ENCODE measurements at places on chromosomes 12 and 14.

DNA sequence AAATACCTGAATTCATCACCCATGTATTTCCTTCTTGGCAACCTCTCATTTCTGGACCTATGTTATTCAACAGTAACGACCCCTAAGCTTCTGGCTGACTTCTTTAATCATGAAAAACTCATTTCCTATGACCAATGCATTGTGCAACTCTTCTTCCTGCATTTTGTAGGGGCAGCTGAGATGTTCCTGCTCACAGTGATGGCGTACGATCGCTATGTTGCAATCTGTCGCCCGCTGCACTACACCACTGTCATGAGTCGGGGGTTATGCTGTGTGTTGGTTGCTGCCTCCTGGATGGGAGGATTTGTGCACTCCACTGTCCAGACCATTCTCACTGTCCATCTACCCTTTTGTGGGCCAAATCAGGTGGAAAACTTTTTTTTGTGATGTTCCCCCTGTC is 356 bp downstream of the OR4Q2 start:
- DNase-seq, result no peak

- DNase-seq, result no peak
Measured at GRCh38 chr12:18799561-18799960, 61.6 kb downstream of the CAPZA3 start.

- DNase-seq, result no peak
Measured at GRCh38 chr12:72241552-72241951, 30.6 kb upstream of the TRHDE start.

DNA sequence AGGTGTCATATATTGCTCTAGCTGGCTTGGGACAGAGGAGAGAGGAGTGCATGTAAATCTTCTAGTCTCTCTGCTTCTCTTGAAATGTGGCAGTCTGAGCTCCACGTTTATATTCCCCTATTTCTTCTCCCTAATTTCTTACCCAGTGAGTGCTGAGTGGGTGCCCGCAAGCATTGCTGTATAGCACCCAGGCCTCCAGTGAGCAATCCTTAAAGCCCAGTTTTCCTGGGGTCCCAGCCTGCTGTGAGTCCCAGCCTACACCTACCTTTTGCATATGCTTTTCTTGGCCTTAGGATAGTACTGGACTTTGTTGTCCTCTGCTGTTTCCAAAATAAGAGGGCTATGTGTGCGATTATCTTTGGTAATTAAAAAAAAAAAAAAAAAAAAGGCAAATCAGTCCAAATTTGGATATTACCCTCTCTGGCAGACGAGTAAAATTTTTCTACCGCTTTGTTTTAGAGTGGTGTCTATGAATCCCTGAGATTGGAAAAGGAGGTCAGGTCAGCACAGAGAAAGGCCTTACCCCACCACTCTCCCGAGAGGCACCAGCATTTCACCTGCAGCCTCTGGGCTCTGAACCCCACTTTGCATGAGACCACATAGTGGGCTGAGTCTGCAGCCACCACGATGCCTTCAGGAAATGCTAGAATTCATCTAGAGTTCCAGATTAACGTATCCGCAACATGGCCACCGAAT is 1.1 kb downstream of the MGST1 start:
- no peak for DNase-seq

DNA sequence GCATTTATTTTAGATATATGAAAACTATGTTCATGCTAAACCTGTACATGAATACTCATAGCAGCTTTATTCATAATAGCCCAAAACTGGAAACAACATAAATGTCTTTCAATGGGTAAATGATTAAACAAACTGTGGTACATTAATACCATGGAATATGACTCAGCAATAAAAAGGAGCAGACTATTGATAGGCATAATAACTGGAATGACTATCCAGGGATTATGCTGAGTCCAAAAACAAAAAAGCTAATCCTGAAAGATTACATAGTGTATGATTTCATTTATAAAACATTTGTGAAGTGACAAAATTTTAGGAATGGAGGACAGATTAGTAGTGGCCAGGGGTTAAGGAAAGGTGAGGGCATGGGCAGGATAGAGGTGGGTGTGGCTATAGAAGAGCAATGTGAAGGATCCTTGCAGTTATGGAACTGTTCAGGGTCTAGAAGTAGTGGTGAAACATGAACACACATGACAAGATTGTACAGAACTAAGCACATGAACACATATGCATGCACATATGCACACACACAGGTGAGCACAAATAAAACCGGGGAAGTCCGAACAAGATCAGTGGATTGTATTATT is 61.1 kb upstream of the CDKN3 start:
- no peak for DNase-seq

DNA sequence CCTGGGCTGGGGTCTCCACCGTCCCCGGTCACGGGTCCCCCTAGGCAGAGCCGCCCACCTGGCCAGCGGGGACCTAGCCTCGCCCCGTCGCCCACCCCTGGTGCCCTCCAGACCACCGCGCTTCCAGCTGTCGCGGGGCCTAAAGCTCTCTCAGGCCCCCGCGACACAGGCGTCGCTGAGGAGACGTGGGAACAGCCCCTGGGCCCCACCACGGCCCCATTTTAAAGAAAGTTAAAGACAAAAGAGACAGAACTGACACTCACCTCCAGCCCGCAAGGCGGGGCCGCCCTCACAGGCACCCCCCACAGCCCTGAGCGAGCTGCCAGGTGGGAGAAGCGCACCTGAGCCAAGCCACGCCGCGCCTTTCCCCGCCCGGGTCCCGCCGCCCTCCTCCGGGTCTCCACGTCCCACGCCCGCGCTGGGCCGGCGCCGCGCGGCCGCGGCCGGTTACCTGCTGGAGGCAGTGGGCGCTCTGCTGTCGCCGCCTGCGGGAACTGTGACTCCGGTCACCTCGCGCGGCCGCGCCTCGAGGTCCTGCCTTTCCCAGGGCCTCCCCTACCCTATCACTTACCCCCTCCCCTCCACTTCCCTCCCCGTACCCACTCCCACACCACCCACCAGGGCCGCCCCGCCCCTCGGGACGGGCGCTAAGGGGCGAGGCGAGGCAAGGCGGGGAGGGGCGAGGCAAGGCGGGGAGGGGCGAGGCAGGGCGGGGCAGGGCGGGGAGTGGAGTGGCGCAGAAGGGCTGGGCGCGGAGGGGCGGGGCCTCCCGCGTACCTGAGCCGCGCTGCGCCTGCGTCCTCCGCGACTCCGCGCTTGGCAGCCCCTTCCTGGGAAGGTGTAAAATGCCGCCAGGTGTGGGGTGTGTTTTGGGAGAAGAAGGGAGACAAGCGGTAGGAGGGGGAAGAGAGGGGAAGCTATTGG is 31.2 kb downstream of the TC2N start:
- DNase-seq, result peak; percentile 2

GRCh38 chr14:40386433-40386832 is 954.2 kb upstream of the FBXO33 start:
- DNase-seq, result no peak

DNA sequence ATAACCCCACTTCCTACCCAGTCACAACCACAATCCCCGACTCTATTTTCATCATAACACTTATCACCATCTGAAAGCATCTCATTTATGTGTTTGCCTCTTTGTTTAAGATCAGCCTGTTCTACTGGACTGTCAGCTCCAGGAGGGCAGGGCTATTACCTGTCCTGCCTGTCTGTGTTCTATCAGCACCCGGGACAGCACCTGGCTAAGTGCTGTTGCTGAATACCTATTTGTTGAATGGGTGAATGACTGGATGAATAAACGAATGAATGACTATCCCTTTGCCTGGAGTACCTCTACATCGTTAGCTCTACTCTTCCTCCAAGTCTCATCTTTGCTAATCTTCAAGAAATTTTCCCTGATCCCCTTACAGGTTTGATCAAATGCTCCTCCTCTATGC is 69.0 kb downstream of the WSCD2 start:
- DNase-seq, result no peak

DNA sequence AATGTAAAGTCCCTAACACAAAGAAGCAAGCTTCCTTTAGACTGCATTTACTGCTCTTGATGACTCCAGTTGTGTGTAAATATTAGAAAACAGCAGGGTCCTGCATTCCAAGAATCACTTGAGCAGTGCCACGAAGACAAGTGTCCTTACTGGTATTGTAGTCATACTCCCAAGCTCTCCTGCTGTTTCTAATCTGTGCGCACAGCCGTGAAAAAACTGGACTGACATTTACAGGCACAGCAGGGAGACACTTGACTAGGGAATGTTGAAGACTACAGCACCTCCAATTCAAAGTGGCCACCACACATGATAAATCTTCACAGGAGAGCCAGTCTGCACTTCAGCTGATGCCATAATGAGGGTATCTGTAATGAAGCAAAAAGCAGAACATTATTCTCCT is 91.4 kb downstream of the VRK1 start:
- no peak for DNase-seq

DNA sequence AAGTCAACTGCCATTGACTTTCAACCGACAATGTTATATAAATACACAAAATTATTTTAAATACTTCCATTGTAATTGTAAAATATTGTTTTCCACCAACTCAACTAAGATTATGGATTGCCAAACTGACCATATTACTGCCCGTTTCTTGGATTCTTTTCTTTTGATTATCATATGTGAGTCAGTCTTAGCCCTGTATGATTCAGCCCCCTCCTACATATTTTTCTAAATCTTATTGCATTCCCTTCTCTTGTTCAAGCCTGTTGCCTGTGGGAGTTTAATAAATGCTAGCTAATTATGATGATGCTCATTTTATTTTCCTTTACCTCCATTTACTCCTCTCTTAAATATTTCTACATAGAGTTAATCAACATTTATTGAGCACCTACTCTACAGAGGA is 6.8 kb downstream of the RASSF9 start:
- DNase-seq, result no peak

DNA sequence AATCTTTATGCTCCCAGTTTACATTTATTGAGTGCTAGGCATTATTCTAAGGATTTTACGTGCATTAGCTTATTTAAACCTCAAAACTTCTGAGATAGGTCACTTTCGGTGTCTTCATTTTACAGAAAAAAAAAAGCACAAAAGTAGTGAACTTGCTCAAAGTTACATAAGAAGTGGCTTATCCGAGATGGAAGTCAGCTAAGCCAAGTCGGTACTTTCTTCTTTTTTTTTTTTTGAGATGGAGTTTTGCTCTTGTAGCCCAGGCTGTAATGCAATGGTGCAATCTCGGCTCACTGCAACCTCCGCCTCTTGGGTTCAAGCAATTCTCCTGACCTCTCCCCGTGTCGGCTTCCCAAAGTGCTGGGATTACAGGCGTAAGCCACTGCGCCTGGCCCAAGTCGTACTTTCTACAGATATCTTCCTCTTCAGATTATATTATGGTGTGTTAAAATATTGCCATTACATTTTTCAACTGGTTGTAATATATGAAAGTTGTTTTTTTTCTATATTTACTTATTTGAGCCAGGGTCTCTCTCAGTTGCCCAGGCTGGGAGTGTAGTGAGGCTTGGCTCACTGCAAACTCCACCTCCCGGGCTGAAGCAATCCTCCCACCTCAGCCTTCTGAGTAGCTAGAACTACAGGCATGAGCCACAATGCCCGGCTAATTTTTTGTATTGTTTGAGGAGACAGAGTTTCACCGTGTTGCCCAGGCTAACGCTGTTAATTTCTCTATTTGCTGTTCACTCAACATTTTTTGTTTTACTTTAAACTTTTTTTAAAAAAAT is 8.9 kb downstream of the DPPA3 start:
- no peak for DNase-seq

DNA sequence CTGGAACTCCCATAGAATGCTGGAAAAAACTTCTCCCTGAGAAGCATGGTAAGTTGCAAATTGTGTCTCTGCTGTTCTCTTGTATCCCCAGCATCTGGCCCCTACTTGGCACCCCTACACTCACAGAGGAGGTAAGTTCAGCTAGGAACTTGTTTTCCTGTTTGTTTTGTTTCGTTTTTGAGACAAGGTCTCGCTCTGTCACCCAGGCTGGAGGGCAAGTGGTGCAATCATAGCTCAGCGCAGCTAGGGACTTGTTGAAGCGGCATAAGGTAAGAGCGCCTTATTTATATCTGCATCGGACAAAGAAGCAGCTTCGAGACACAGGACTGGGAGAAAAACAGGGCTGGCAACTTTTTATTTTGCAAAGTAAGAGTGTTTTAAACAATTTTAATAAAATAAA is 18.5 kb upstream of the ANO2 start:
- no peak for DNase-seq

DNA sequence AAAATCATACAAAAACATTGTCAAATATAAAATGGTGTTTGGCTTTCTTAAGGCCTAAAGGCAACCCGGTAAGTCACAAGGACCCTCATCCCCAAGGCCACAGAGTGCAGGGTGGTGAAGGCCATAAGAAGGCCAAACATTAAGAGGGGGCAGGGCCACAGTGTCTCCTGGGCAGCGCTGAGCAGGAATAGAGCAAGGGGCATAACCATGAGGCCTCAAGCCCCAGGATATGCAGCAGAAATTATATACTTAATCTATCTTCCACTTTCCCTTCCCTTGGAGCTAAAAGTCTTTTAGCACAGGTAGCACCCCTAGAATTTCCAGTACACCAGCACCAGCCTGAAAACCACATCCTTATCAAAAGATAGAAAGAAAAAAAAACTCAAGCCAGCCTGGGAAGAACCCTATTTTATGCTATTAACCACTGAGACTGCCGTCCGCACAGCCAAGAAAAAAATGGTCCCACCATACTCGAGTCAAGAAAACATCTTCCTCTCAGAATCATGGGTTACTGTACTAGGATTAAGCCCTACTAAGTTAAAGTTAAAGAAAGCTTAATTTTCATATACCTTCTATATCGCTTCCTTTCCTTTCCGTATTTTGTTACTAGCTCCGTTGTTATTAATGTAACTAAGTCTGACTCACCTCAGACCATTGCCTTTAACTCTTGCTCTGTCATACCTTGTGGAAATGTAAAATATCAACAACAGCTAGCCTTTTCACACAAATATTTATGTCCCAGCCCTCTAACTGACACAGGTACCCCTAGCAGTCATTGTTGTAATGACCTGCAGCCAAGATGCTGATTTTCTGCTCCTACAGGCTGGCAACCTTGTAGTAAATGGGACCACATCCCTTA is 20.1 kb downstream of the KLRK1 start:
- no peak for DNase-seq

DNA sequence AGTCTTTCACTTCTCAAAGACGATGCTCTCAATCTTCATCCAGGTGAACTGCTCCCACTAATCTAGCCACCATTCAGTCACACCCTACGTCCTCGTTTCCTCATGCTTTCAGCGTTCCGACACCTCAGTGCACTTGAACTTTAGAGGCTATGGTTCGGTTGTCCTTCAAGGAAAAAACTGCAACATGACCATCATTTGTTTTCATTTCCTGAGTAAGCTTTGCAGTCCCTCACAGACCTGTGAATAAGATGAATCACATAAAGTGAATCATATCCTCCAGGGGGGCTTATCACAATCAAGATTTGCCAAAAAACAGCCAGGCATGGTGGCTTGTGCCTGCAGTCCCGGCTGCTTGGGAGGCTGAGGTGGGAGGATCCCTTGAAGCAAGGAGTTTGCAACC is 80.2 kb downstream of the TMCC3 start:
- DNase-seq, result no peak

DNA sequence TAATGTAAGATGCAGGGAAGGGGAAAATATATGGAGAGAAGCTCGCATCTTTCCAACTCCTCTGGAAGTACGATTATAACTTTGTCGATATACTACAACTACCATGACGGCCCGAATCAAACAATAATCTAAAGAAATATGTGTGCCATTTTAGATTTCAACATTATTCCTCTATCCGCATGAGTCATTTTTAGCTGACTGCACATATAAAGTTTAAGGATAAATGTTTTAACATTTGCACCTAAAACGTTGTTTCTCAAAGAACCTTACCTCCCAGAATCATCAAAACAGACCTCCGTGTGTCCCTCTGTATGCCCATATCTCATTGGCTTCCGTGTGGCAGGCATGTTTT is 482 bp downstream of the WDHD1 start:
- DNase-seq, result no peak

- DNase-seq, result no peak
Measured at GRCh38 chr14:30077946-30078345, 150.3 kb upstream of the PRKD1 start.

- no peak for DNase-seq
Measured at GRCh38 chr14:77313371-77313770, 7.3 kb downstream of the POMT2 start.

Data from amygdala (tissue), 56 donors.